ENCODE measurements at places on chromosomes 12 and 14.
A peak's percentile ranks its signal among the peaks of the same experiment; 100 is the strongest.

DNA sequence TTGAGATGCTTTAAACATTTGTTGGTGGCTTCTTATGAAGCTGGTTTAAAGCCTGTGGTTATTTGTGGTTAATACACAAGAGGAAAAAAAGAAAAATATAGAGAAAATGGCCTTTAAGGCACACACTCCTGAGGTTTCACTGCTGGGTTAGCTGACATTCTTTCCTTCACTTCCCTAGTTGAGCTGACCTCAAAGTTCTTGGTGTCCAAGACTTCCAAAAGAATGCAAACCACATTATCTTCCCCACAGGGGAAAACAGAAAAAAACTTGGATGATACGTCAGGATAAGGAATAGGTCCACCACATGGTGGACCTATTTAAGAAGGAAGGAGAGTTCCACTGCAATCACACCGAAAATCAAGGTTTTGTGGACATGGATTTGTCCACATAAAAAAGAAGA, 94.3 kb downstream of the SLC25A21 start:
- no peak for DNase-seq

GRCh38 chr14:89899917-89900663, 54.4 kb downstream of the EFCAB11 start:
- DNase-seq, result no peak

GRCh38 chr14:77882636-77883035, 82.7 kb downstream of the ADCK1 start:
- no peak for DNase-seq

DNA sequence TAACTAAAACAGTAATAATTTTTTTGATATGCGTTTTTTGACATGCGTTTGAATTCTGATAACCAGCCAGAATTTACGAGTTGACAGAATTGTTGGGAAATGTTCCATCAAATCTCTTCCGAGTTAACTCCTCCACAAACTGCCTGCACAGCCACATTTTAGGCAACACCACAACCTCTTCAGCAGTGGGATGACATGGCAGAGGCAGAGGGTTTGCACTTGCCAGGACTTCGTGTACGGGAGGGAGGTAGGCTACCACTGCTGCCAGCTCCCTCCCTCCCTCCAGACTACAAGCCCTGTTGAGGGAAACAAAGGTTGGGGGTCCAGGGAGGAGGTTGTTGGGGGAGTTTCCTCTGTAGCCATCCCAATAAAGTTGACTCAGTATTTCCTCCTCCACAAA, 14.5 kb upstream of the ACTR6 start:
- DNase-seq, result no peak

- no peak for DNase-seq
Measured at GRCh38 chr12:111186347-111186746, 182.5 kb downstream of the PHETA1 start.

- DNase-seq, result no peak
Measured at GRCh38 chr12:57151741-57152630, 4.6 kb upstream of the LRP1-AS start.

DNA sequence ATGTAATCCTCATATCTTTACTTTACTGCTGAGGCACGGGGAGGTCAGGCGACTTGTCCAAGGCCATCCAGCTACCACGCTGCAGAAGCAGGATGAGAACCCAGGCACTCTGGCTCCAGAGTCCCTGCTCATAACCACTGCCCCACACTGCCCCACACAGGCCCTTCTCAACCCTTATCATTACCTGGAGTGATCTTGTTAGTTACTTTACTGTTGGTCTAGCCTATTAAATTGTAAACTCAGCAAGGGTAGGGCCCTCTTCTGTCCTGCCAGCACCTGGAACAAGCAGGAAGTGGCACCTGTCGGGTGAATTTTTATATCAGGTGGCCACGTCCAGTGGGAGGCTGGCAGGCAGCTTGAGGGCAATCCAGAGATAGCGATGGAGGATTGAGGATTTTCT, 12.2 kb downstream of the FAIM2 start:
- DNase-seq, result no peak

- no peak for DNase-seq
Measured at GRCh38 chr12:120438495-120439198, 734 bp downstream of the COX6A1 start.

GRCh38 chr12:91078501-91078900, 20.7 kb upstream of the KERA start:
- no peak for DNase-seq

DNA sequence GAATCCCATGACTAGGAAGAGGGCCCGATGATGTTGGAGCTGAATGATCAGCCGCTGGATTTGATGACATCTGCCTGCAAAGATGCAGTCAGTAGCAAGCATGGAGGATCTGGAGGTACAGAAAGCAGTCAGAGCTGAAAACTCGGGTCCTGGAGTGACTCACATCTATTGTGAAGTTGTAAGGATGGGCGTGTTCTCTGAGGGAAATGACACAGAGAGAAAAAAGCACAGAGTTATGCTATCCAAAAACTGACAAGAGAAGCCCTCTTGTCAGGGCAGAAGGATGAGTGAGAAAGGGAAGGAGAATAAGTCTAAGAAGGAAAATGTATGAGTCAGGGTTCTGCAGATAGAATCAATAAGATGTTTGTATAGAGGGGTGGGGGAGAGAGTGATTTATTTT, 380.4 kb upstream of the CCDC196 start:
- peak; percentile 20 for DNase-seq

- no peak for DNase-seq
Measured at GRCh38 chr14:72053651-72054050, 121.4 kb downstream of the RGS6 start.

GRCh38 chr12:3901116-3901515, 27.9 kb upstream of the PARP11 start:
- no peak for DNase-seq

DNA sequence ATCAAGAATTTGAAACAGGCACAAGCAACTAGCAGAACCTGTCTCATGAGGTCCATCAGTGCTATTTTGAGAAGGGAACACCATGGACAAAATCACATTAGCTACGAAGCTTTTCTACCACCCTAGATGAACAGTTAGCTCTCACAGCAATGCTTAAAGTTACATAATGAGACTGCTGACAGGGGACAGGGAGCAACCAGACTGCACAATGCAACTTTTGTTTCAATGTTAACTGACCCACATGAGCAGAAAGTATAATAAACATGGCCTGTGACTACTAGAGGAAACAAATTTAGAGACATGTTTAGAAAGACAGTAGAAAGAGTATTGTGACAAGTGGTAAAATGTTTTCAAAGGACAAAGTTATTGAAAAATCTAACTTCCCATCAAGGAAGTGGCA, 282.8 kb downstream of the CEP128 start:
- DNase-seq, result no peak

- no peak for DNase-seq
Measured at GRCh38 chr12:46144433-46144832, 124.4 kb downstream of the SLC38A1 start.

DNA sequence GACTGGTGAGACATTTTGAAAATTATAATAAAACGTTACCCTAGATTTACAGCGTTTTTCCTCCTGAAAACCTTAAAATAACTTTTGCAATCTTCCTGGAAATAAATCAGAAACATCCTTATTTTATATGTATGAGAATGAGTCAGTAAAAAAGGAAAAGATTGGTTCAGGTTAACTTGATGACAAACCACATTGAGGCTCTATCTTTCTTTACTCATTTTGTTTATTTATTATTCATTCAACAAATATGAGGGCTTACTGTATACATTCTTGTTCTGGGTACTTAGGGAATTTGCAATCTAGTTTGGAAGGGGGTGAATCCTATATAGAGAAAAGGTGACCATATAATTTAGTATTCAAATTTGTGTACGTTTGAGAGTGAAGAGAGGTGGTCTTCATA, 156.6 kb downstream of the UNC79 start:
- no peak for DNase-seq

DNA sequence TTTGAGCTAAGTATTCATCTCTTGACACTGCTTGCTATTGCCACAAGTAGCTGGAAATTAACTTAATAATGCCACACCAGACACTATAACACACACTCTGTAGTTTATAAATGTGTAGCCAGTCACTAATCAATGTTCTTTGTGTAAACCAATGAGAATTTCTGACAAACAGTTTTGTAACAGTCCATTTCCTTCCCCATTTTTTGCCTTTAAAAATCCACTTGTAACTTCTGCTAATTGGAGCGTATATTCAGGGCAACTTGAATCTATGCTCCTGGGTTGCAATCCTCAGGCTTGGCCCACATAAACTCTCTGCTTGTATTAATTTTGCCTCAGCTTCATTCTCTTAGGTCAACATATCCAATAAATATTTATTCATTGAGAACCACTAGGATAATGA, 125.0 kb upstream of the DHRS4 start:
- DNase-seq, result no peak

DNA sequence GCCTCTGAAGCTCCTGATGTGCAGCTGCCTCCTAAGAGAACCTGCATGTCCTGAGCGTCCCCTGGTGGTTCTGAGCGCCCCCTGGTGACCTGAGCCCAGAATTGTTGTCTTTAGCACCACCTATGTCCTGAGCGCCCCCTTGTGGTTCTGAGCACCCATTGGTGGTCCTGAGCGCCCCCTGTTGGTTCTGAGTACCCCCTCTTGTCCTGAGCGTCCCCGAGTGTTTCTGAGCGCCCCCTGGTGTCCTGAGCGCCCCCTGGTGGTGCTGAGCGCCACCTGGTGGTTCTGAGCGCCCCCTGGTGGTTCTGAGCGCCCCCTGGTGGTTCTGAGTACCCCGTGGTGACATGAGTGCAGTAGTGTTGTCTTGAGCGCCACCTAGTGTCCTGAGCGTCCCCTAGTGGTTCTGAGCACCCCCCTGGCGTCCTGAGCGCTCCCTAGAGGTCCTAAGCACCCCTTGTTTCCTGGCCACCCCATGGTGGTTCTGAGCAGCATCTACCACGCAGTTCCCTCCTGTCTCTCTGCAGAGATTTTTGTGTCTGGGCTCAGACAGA, 782.5 kb downstream of the TMEM121 start:
- no peak for DNase-seq

GRCh38 chr14:58549105-58549757, 88.5 kb upstream of the DACT1 start:
- DNase-seq, result no peak

- DNase-seq, result no peak
Measured at GRCh38 chr12:96436366-96437170, 36.3 kb upstream of the CDK17 start.

GRCh38 chr14:75628816-75629215, 31.9 kb downstream of the ERG28 start:
- DNase-seq, result no peak

GRCh38 chr12:29191267-29191850, 42.3 kb downstream of the FAR2 start:
- no peak for DNase-seq

GRCh38 chr14:54087376-54087775, 130.8 kb upstream of the BMP4 start:
- no peak for DNase-seq

- no peak for DNase-seq
Measured at GRCh38 chr12:67356380-67356774, 87.2 kb downstream of the CAND1 start.

DNA sequence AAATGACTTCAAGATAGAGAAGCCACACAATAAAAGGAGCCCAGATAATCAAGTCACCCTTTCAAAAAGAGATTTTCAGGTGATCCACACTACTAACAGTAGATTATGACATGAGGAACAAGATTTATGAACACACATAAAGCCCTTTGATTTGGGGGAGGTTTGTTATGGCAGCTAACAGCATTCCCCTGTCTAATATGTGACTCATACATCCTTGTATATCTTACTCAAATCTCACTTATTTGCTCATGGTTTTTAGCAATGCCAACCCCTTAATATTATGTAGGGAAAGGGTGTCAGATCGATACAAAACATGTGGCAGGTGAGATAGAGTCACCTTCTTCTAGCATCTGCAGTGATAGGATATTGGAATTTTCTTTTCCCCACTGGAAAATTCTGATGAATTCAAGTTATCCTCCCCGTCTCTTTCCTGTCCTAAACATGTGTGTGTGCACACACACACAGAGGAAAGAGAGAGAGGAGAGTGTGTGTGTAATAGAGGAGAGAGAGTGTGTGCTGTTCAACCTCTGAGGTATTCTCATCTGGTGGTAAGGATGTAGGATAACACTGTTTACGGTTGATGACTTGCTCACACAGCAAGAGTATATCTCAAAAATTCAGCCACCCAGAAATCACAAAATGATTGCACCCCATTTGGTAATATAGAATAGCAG, 319.9 kb downstream of the KCNC2 start:
- peak; percentile 24 for DNase-seq

GRCh38 chr14:22448905-22449599, 140.0 kb downstream of the DAD1 start:
- DNase-seq, result no peak

GRCh38 chr12:69247268-69248018, 8.1 kb downstream of the CPSF6 start:
- DNase-seq, result no peak

Measured in non-pigmented ciliary epithelial cell (primary cell).